Activated CD4-positive, alpha-beta memory T cell treated with anti-CD3 and anti-CD28 coated beads for 36 hours (primary cell): ENCODE measurements at places on chromosomes 6 and 20.

GRCh38 chr20:31967830-31968249 lies at the start of gene XKR7:
Gene XKR7 (plus strand): TSS chr20:31968151. CDS start chr20:31968176, 25 bp downstream.
- peak; percentile 27 for DNase-seq

DNA sequence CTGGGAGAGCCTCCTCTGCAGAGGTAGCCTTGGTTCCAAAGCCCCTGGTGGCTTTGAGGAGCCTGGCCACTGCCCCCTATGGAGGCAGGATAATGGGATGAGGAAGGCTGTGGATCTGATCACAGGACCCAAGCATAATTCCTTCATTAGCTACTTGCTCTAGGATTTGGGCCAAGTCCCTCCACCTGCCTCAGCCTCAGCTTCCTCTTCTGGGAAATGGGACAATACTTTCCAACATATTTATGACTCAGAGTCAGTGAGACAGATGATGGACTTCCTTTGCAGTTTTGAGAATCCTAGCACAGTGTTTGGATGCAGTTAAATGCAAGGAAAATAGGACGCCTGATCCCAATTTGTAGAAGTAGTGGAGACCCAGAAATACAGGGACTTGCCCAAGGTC lies 63.8 kb upstream of the MYL9 start:
- DNase-seq, result no peak

GRCh38 chr20:62448038-62448437 lies 20.7 kb upstream of the RBBP8NL start:
- no peak for DNase-seq

DNA sequence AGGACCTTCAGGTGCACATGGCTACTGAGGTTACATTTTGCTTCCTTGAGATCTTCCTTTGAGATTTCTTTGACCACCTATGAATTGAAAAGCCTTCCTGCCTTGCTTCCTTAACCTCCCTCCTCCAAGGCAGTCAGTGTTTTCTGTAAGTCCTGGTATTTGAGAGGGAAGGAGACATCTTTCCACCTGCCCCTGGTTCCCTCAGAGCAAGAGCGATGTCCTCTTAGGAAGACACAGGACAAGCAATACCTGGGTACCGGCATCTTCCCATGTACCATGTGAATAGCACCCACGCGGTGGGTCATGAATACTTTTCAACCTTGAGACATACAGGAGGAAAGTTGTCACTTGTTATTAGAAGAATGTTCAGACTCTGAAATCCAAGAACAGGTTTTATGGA lies 37.1 kb downstream of the GINS1 start:
- DNase-seq, result no peak

GRCh38 chr6:5422321-5422915 lies 161.1 kb downstream of the FARS2 start:
- DNase-seq, result peak; percentile 16

GRCh38 chr6:30818391-30818841 lies 65.9 kb upstream of the DDR1 start:
- DNase-seq, result no peak

DNA sequence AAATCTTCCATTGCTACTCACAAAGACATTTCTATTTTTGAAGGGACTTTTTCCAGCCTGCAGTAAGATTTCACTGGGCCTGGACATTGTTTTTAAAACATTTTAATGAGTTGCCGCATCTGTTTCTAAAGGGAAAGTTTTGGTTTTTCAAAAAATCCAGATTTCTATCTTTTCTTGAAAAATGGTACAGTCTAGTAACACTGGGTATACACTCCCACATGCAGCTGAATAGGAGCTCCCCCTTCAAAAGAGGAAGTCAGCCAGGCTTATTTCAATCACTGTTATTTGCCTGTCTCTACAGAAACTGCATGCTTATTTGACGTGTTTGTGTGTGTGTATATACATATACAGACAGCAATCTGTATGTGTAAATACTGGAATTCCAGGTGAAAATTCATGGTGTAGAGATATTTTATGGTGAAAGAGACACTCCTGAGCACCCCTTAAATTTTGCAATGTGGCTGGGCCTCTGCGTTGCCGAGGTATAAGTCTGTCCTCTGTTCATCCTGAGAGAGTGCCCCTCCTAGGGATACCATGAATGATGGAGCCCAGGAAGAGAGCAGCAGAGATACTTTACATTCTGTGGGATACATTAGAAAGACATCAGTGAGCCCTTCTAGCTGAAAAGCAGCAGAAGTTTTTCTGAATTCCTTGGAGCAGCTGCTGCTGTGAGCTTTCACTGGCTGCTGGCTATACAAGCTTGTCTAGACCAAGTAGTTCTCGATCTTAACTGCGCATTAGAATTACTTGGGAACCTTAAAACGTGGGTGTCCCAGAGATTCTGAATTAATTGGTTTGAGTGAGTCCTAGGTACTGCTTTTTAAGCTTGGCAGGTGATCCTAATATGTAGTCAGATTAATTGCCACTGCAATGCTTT lies 12.0 kb upstream of the ABRACL start:
- DNase-seq, result no peak
